ENCODE measurements at places on chromosomes 4 and X.

DNA sequence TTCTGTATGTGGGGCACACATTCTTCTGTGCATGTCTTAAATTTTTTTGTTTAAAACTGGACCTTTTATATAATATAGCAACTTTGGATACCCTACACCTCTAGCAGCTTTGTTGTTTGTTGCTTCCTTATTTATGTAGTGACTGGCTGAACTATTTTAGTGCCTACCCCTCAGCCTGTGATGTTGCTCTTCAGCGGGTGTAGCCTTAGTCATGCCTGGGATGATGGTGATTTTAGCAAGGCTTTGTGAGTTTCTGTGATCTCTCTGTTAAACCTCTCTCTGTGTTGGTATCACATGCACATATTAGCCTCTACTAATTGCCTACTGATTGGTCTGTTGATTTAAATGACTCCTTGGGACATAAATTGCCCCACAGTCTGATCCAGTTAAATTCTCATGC is 22.8 kb downstream of the USP9X start:
- no peak for DNase-seq

- no peak for DNase-seq
These were observed 1138.1 kb downstream of the ARAP2 start for GRCh38 chr4:35106091-35106734.

GRCh38 chr4:145069361-145069760 is 28.6 kb downstream of the ANAPC10 start:
- no peak for DNase-seq

DNA sequence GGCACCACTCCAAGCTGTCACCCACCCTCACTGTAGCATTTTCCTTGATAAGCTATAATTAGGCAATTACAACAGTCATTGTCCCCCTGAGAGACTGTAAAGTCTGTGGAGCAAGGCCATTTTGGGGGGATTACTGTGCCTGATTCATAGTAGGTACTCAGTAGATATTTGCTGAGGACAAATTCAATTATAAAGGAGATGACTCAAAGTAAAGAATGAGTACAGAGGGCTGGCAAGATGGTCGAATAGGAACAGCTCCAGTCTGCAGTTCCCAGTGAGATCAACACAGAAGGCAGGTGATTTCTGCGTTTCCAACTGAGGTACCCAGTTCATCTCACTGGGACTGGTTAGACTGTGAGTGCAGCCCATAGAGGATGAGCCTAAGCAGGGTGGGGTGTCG is 42.0 kb downstream of the MAOB start:
- no peak for DNase-seq

GRCh38 chr4:147607471-147607870 is 9.7 kb upstream of the TMEM184C start:
- no peak for DNase-seq

GRCh38 chr4:56696056-56696455 is 15.0 kb upstream of the HOPX start:
- no peak for DNase-seq

DNA sequence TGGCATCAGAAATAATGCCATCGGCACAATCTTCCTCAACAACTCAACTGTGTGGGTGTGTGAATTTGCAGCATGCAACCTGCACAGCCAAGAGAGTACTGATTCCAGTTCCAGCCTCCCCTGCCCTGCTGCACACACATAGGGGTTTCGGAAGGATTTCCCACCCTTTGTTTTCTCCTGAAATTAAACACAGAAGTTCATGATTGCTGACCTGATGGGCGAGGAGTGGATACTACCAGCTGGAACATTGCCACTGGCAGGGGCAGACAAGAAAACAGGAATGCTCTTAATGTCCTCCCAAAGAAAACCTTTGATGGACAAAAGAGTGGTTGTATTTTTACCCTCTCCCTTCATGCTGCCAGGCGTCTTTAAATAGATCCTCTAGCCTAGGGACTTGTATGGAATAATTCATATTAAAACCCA is 4.8 kb downstream of the NDP start:
- no peak for DNase-seq

- no peak for DNase-seq
These were observed 108.1 kb upstream of the SPRY1 start for GRCh38 chr4:123288309-123289025.

GRCh38 chr4:130760246-130760645 is 1664.3 kb downstream of the C4orf33 start:
- DNase-seq: no peak

DNA sequence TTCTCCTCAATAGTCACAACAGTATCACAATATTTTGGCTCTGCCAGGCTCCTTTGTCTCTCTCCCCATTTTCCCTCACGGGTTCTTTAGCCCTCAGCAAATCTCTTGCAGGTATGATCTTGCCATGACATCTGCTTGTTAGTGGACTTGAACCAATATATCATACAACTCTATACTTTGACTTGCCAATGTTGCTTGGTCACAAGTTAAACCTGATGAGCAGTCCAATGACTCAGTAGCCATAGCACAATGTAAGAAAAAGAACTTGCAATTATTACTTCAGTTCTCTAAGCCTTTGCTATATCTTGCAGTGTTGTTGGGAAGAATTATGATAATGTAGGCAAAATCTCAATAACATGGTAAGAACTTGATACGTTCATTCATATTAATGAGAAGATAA is 174.6 kb upstream of the NRK start:
- DNase-seq: no peak

- DNase-seq: no peak
These were observed 86.3 kb upstream of the BMP2K start for GRCh38 chr4:78689700-78690323.

DNA sequence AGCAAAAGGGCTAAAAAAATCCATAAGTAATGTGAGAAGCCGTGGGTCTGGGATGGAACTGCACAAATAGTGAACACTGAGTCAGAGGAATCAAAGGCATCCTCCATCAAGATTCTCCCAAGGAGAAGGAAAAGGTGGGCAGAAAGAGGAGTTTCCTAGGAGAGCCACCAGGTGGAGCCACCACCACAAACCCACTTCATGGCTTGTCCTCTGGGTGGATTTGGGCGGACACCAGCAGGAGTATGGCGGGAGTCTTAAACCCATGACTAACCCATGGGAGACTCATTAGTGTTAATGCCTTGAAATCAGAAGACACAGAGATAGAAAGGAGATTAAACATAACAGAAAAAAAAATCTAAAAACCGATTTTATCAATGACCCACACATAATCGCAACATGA is 147.7 kb downstream of the SH3KBP1 start:
- peak; percentile 33 for DNase-seq

- DNase-seq: no peak
These were observed 27.4 kb downstream of the SEL1L3 start for GRCh38 chr4:25835384-25835783.

GRCh38 chr4:119627267-119628255 is 1.0 kb downstream of the PDE5A start:
- peak; percentile 45 for DNase-seq

GRCh38 chr4:159229164-159229563 is 126.3 kb downstream of the RAPGEF2 start:
- no peak for DNase-seq

DNA sequence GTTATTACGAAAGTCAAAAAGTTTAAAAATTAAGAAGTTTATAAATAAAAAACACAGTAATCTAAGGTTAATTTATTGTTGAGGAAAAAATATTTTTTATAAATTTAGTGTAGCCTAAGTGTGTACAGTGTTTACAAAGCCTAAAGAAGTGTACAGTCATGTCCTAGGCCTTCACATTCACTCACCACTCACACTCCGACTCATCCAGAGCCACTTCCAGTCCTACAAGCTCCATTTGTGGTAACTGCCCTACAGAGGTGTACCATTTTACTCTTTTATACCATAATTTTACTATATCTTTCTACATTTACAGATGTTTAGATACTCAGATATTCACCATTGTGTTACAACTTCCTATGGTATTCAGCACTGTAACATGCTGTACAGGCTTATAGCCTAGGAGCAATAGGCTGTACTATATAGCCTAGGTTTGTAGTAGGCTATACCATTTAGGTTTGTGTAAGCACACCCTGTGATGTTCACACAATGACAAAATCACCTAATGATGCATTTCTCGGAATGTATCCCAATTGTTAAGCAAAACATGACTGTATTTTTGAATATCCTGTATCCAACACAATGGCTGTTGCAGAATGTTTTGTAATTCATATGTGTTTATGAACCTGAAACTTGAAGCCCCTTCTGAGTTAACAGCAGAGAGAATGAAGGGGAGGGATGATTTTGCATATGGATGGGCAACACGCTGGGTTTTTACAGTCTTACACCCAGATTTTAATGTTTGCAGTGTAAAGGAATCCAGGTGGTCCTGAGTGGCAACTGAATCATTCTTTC is 3.1 kb downstream of the PPBP start:
- no peak for DNase-seq

DNA sequence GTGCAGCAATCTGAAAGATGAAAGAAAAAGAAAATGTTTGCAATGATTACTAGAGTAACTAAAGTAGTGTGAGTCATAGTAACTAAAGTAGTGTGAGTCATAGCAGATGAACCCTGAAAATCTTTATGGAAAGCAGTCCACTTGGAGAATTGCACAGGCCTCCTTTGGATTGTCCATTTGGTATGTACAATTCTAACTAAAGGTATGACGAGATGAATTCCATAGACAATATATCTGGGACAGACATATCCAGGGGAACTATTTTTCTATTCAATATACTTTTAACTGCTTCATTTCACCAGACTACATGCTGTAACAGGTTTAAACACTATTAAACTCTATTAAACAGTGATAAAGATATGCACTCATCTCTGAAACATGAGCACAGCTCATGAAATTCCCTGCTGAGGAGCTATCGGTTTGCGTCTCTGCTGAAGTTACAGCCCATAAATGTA is 798.7 kb downstream of the PCDH7 start:
- DNase-seq: no peak

GRCh38 chrX:68658530-68658929 is 11.1 kb downstream of the STARD8 start:
- no peak for DNase-seq

GRCh38 chr4:110119880-110120279 is 78.5 kb downstream of the ELOVL6 start:
- DNase-seq: no peak

GRCh38 chr4:15117270-15117946 is 115.1 kb downstream of the CPEB2 start:
- DNase-seq: no peak

- DNase-seq: no peak
These were observed 37.8 kb downstream of the TRMT44 start for GRCh38 chr4:8478371-8478770.

DNA sequence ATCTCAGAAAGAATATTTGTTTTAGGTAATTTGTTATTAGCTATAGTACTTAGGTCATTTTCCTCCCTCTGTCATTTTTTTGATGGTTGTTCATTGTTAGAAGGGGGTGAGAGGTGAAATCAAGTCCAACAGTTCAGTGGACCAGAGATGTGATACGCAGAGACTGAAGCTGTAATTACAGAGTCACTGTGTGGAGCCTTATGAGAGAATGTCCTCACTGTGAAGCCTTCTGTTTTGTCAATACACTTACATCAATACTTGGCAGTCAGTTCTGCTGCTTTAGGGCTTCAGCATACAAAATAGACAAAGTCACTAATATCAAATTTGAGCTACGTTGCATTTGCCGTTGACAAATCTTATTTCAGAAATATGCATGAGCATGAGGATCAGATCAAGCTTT is 692.5 kb downstream of the C4orf33 start:
- DNase-seq: no peak

- no peak for DNase-seq
These were observed 142.6 kb upstream of the PPARGC1A start for GRCh38 chr4:24032371-24032989.

DNA sequence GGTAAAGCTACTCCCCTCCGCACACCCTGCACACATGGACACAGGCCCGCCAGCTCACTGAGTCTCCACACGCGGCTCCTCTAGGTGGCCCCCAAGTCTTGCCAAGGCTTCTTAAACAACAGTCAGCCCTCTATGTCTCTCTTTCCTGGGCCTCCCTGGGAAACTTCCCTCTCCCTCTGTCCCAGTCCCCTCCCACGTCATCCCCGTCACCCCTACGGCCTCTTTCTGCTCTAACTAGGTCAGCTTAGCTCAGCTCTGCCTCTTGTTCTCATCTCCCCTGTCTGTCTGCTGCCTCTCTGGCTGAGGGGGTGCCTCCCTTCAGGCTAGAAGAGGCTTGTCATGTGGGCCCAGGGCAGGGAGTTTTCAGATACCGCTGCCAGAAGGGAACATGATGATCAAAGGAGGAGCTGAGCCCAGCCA is 38.8 kb downstream of the SEPTIN6 start:
- DNase-seq: peak; percentile 28
